ENCODE measurements at places on chromosomes 5 and 9. TPM values are rescaled to one million over a fixed set of nuclear protein-coding genes. Genes with fewer than 3 reads are reported as not detected.

KLHL3 gene
- 3.3 TPM for total RNA-seq

CYSRT1 gene
- total RNA-seq = 1.3 TPM

GLDC gene
- 0.33 TPM for total RNA-seq

PCDHA4 gene
- 0.83 TPM for total RNA-seq

GRCh38 chr5:154409230-154409840 is 36.5 kb upstream of the SAP30L start:
- DNase-seq = no peak

DNA sequence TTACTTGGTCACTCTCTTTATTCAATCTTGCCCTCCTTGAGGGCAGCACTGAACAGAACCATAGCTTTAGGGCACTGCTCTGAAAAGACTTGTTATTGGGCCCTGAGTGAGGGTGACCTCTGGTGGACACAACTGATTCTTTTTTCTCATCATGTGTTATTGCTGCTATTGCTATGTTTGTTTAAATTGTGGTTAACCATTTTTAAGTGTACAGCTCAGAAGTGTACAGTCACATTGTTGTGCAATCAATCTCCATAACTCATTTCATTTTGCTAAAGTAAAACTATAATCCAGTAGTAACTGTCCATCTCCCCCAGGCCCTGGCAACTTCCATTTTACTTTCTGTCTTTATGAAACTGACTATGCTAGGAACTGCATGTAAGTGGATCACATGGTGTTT is 351.1 kb upstream of the RIOK2 start:
- DNase-seq = peak; percentile 85

DNA sequence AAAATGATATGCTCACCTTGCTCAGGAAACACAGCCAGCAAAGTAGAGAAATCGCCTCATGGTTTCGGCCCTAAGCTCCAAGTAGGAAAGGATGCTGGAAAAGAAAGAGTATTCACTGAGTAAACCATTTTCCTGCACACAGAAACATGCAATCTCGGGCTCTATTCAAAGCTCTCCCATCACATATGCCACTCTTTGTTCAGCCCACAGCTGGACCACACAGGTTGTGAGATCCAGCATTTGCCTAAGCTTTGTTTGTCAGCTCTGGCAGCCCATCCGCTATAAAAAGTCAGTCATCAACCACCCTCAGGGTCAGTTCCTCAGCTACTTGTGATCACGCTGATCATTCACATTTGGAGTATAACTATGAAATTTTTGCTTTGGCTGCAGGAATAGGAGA is 96.5 kb upstream of the SMARCA2 start:
- no peak for DNase-seq

DNA sequence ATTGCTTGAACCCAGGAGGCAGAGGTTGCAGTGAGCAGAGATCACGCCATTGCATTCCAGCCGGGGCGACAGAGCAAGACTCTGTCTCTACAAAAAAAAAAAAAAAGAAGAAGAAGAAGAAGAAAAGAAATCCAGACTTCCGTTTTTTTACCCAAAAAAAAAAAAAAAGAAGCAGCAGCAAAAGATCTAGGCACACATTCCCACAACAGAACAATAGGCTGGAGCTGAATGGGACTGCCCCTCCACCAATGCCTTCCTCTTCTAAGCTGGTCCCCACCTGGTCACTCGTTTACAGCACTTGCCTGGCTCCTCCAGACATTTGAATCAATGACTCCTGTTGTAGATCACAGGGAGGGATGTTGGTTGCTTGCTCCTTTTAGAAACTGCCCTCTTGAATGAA is 1.6 kb upstream of the LMAN2 start:
- DNase-seq = no peak

- DNase-seq = no peak
These were observed 422.9 kb downstream of the EBF1 start for GRCh38 chr5:158676642-158677469.

DNA sequence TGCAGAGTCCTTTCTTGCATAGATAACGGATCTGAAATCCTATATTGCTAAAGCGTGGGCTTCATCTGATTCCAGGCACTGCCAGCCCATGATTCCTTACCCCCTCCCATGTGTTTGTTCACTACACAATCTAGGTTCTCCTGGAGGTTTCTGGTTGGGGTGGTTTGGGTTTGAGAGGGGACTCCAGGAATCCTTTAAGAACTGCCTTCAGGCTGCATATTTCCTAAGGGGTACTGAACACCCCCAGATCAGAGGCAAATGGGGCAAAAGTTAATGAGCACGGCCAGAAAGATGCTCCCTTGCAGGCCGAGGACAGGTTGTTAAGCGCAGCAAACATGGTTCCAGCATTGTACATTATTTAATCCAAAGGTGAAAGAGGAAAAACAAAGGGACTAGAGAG is 9.9 kb downstream of the NR2F1 start:
- no peak for DNase-seq

DNA sequence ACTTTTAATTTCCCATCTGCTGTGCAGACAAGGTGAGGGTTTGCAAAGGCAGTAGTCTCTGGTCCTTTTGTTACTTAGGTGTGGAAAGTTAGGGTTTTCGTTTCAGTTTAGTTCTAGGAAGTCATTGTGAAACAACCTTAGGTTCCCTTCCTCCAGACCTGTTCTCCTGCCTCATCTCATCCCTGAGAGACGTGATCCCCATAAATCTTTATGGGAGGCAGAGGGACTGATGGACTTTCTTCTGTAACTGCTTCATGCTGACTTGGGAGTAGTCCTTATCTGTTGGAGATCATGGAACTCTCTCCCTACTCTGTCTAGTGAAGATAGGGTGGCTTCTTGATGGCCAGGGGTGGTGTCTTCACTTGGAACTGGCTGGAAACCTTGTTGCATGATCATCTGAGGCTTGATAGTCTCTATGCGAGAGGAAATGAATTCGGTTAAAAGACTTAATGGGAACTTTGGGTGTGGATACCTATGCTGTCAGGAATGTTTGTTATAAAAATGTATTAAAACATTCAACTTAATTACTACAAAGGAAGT is 7.2 kb upstream of the GM2A start:
- no peak for DNase-seq

- DNase-seq = peak; percentile 78
These were observed 43.4 kb upstream of the NR4A3 start for GRCh38 chr9:99778308-99778707.

GRCh38 chr5:65172486-65173129 is 309.1 kb downstream of the ADAMTS6 start:
- DNase-seq = peak; percentile 96

Measured in mammary epithelial cell (primary cell).